ENCODE measurements at places on chromosomes 2 and 18.

GRCh38 chr2:133780099-133780996, 212.1 kb upstream of the NCKAP5 start:
- no peak for DNase-seq

DNA sequence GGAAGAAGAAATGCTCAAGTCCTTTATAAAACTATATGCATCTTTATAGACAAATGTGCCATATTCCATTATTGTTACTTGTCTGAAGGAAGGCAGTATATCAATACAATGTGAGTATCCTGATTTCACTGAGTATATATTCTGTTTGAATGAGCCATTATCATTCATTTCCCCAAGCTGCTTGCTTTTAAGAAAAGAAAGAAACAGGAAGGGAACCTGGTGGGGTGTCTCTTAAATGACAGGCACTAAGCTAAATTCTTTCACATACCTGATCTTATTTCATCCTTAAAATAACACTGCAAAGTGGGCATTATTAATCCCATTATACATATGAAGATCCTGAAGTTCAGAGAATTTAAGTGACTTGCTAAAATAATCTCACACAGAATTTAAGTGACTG, 307.9 kb downstream of the SLC8A1 start:
- DNase-seq, result no peak

- no peak for DNase-seq
These were observed 537.4 kb downstream of the CPS1 start for GRCh38 chr2:211093743-211094303.

DNA sequence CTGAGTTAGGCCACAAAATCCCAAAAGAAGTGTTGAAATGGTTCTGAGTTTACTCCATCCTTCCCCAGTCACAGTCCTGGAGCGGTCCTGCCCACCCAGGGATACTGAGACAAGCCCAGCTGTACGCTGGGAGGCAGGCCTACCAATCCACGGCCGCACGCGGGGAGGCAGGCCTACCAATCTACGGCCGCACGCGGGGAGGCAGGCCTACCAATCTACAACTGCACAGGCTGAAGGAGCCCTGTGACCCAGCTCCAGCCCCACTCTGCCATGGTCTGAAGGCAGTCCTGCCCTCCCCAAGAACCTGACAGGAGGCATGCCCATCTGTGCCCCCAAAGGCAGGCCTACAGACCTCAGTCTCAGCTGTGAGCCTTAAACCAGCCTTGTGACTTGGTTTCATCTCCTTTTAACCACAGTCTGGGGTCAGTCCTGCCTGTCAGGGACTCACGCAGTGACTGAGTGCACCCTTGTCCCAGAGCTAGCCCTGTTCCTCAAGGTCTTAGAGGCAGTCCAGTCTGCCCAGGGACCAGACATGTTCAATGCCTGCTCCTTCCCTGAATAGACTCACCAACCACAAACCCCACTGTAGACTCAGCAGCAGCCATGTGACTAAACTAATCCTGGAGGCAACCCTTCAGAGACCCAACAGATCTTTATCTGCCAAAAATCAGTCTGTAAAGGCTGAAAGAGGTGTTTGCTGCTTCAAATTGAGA, 36.8 kb downstream of the GPC1 start:
- DNase-seq, result no peak

DNA sequence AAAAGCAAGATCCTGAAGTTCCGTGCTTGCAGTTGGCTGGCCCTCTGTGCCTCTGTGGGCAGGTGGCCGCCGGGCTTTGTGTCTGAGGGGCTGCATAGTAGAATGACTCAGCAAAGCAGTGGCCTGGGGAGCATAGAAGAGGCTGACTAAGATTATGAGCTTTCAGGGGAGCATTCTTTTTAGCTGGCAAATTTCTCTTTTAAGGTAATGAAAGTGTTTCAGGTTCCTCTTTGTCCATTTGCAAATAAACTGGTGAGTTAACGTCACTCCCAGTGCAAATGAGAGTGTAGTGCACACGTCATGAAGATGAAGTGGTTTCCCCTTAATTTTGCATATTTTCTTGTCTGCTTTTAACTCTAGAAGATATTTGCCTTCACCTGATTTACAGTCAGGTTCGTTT, 98.6 kb downstream of the BCL2L11 start:
- no peak for DNase-seq

DNA sequence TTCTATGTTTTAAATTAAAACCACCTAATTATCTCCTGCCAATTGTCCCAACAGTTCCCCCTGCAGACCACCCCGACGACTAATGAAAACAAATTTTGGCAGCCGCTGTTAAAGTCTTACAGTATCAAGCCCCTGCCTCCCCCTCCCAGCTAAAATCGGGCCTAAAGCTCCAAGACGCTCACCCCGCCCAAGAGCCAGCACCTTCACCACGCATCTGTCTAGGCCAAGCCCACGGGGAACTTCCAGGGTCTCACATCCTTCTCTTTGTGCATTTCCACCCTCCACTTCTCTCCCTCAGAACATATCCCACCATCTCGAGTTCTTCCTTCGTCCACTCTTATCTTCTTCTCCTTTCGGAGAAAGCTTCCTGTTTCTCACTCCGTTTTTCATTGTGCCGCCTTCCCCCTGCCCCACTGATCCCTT, 445 bp downstream of the PRPF40A start:
- DNase-seq, result no peak

- peak; percentile 37 for DNase-seq
These were observed 169.2 kb downstream of the TRIM43 start for GRCh38 chr2:95760806-95761525.

DNA sequence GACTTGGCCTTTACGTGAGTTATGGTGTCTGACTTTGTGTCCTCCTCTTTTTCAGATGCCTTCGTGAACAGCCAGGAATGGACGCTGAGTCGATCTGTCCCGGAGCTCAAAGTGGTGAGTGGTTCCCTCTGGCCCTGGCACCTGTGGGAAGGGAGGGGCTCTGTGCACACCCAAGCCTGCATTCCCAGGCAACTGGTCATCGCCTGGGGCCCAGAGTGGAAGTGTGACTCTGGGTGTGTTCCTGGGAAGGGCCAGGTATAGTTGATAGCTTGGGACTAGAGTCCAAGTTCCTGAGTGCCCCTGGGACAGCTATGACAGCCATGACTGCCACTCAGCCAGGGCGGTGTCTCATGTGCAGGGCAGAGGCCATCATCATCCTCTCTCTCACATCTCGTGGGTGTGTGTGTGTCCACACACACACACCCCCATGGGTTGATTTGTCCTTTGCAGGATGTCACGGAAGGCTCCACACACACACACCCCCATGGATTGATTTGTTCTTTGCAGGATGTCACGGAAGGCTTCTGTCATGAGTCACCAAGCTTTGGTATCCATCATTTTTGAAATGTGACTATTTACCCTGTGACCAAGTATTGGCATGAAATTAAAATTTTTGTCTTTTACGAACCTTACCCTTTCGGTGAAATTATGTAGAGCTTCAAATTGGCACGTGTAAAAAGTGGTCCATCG, 215.4 kb downstream of the AGAP1 start:
- no peak for DNase-seq

- DNase-seq, result no peak
These were observed 112.4 kb upstream of the PPP1CB start for GRCh38 chr2:28639092-28639691.

- no peak for DNase-seq
These were observed 41.3 kb downstream of the VPS54 start for GRCh38 chr2:63977904-63978303.

Measured in AG04449 (cell line).